ENCODE measurements at places on chromosomes 16 and 17.

GRCh38 chr16:50781043-50781442 is 39.2 kb downstream of the CYLD start:
- no peak for DNase-seq

DNA sequence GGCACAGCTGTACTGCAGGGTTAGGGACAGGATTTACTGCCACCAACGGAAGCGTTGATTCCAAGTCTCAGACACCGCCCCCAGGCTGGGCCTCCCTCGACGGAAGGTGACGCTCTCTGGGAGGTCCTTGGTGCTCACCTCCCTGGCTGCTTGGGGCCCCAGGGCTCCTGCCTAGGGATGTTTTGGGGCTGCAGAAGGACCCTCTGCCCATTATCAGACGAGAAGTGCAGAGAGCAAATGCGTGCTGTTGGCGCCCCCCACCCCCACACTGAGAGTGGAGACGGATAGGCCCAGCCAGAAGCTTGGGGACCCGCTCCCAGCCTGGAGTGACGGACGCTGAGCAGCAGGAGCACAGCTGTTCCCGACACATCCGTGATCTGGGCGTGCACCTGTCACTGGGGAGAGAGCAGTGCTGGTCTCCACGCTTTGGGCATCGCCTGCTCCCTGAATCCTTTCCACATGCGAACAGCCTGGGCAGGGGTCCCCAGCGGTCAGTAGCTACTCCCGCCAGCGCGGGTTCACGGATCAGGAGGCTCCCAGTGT is 5.1 kb upstream of the SOX8 start:
- no peak for DNase-seq

DNA sequence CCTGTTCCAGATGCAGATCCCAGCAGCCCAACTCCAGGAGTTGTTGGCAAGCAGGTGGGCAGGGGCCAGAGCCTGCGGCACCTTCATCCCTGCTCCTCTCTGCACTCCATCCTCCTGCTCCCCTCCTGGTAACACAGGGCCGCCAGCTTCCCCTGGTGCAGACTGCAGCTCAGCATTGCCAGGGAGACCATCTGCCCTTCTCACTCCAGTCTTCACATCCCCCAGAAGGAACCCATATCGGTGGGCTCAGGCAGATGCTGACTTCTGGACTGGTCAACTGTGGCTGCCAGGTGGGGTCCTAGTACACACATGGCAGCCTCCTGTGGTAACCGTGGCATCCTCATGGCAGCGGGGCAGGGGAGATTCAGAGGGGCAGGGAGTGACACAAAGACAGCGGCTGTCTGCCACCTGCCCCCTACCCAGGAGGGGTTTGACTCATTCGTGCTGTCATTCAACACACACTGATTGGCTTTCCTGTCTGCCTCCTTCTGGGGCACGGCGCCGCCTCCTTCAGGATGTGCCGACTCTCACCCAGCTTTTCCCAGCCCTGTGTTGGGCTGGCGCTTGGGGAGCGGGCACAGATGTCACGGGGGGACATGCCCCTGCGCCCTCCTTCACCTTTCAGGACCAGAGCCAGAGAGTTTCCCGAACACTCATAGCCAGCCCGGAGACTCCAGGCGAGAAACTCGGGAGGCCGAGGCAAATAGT is 120.9 kb downstream of the CMIP start:
- no peak for DNase-seq

DNA sequence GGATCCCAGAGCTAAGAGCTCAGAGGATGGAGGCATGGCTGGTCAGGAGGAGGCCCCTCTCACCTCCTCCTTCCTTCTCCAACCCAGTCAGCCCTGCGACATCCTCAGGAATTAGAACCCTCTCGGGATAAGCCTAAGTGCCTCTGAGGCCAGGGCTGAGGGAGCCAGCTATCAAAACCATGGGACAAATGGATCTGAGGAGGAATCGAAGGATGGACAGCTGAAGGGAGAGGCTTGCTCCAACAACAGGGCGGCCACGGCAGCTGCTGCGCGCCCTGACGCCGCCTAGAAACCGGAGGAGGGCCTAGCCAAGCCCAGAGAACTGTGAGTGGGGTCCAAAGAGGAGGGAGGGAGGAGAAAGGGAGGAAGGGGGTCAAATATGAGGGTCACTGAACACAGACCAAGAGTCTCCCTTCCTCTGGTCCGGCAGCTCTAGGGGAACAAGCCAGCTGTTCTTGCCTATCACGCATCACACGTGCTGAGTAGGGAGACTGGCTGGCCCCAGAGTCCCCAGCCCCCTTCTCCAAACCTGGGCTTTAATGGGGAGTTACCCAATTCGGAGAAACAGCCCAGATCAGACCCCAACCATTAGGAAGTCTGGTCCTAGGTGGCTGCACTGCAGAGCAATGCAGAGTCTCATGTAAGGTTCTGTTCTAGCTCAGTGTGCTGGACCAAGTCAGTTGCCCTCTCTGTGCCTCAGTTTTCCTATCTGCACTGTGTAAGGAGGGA is 5.9 kb upstream of the HOXB13 start:
- no peak for DNase-seq

- DNase-seq: no peak
Measured at GRCh38 chr16:9061358-9061813, 30.1 kb upstream of the HAPSTR1 start.

DNA sequence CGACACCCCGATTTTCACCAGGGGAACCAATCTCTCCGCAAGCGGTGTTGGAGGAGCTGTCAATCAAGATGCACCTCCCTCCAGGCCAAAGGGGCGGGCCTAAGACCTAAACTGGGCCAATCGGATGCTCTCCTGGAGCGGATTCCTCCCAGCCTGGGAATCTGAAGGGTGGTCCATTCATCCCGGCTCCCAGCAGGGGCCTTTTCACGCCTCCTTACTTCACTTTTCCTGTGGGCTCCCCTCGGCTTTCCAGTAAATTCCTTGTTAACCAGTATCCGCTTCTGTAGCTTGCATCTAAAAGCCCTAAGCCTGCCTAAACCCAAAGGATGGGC is 17.1 kb downstream of the C16orf74 start:
- DNase-seq: no peak

DNA sequence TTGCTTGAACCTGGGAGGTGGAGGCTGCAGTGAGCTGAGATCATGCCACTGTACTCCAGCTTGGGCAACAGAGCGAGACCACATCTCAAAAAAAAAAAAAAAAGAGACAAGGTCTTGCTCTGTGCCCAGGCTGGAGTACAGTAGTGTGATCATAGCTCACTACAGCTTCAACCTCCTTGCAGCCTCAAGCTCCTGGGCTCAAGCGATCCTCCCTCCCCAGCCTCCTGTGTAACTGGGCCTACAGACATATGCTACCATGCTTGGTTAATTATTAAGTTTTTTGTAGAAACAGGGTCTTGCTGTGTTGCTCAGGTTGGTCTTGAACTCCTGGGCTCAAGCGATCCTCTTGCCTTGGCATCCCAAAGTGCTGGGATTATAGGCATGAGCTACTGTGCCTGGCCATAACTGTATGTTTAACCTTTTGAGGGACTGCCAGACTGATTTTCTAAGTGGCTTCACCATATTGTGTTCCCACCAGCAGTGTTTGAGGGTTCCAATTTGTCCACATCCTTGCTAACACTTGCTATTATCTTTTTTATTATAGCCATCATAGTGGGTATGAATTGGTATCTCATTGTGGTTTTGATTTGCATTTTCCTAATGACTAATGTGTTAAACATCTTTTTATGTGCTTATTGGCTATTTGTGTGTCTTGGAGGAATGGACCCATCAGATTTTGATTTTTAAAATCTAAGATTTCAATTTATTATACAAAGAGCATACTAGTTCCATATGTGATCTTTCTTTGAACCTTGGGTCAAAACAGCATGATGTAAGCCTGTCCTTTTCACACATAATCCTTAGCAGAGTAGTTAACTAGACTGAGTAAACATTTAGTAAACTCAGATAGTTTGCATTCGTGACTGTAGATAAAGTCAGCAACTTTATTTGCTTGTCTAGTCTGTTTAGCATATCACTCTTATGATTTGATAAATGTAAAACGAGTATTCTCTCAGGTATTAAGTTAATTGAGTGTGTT is 38.1 kb upstream of the KPNB1 start:
- no peak for DNase-seq

Measured in stimulated activated CD4-positive, alpha-beta T cell treated with anti-CD3 and anti-CD28 coated beads, Interleukin-2, amount 100 ng/mL, for 48 hours (primary cell).